ENCODE measurements at places on chromosomes 3 and 15.

- no peak for DNase-seq
Measured at GRCh38 chr3:50133283-50133615, 21.9 kb upstream of the SEMA3F start.

GRCh38 chr3:114650808-114651207 lies 357.0 kb downstream of the TIGIT start:
- no peak for DNase-seq

GRCh38 chr3:137946356-137946973 lies 63.5 kb upstream of the CLDN18 start:
- peak; percentile 35 for DNase-seq

DNA sequence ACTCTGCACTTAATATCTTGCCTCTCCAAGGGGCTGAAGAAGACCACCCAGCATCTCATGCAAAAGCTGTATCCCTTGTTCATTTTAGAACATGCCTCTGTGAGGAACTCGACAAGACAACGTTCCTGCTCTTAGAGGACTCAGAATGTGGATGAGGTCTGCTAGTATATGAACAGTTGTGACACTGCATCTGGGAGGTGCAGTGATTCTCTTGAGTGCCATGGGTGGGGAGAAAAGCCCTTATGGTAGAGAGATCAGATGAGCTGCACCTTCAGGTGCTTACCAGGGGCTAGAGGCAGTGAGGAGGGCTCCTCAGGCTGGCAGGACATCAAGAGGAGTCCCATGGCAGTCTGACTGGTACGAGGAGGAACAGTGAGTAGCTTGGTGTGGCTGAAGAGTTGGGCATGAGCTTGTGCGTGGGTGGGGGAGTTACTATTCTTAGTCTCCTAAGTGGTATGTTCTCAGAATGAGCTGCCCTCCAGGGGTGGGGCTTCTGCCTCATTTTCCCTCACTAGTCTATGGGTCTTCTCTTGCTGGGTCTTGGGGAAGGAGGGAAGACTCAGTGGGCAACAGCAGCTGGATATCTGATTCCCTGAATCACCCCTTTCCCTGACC lies 56.7 kb upstream of the ATP2B2 start:
- DNase-seq, result no peak

- no peak for DNase-seq
Measured at GRCh38 chr3:46283881-46284450, 41.7 kb downstream of the CCR3 start.

DNA sequence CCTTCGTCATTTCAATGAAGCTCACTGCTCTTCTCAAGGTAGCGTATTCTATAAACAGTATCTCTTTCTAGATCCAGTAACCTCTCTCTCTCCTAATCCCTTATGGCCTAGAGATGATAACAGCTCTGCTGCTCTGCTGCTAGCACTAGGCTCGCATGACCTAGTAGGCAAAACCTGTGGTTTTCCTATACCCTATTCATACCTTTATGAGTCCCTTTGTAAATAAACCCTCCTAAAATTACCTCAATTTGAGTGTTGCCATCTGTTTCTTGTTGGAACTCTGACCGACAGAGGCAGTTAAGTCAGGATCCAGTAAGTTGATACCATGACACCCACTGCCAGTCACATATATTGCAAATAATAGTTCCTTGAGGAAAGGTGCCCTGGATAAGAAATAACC lies 7.3 kb downstream of the CCDC14 start:
- DNase-seq, result no peak

- no peak for DNase-seq
Measured at GRCh38 chr15:71435552-71435951, 320.3 kb downstream of the THSD4 start.

- no peak for DNase-seq
Measured at GRCh38 chr3:106126846-106127235, 258.0 kb upstream of the CBLB start.

GRCh38 chr3:9149566-9149965 lies 99.9 kb downstream of the SRGAP3 start:
- DNase-seq, result no peak

GRCh38 chr3:192064959-192065358 lies 604.0 kb downstream of the PYDC2 start:
- no peak for DNase-seq

Measured in HuH-7.5 (cell line).